ENCODE measurements at places on chromosomes 3 and 15. TPM values are rescaled to one million over a fixed set of nuclear protein-coding genes. Genes with fewer than 3 reads are reported as not detected.

The B2M gene
- 1,506 TPM for total RNA-seq

The TM2D3 gene
- 29.6 TPM for total RNA-seq

The RAB7A gene
- total RNA-seq = 24.8 TPM

The LXN gene
- 126 TPM for total RNA-seq

The ZNF660 gene
- total RNA-seq = 0.61 TPM

The IL5RA gene
- total RNA-seq = not detected

The ZBTB47 gene
- 13.6 TPM for total RNA-seq

The REC114 gene
- total RNA-seq = not detected

The GPR149 gene
- not detected for total RNA-seq

The GHSR gene
- not detected for total RNA-seq

The FGF7 gene
- total RNA-seq = 0.32 TPM

The TPRG1 gene
- under 0.01 TPM for total RNA-seq

The DCBLD2 gene
- 58.8 TPM for total RNA-seq

The ROBO1 gene
- 11.4 TPM for total RNA-seq

The RAD51 gene
- 5.8 TPM for total RNA-seq

The PRTG gene
- total RNA-seq = 2.9 TPM

The CELF6 gene
- not detected for total RNA-seq

The HDC gene
- not detected for total RNA-seq

The GOLGA8Q gene
- total RNA-seq = not detected

The LYZL4 gene
- total RNA-seq = not detected

The FGD5 gene
- 54.0 TPM for total RNA-seq

The BLM gene
- total RNA-seq = 7.3 TPM

The CAMK2N2 gene
- total RNA-seq = not detected

The C3orf85 gene
- not detected for total RNA-seq
